Mononuclear cell (primary cell): ENCODE measurements at places on chromosomes 2 and 18. TPM values are rescaled to one million over a fixed set of nuclear protein-coding genes. Genes with fewer than 3 reads are reported as not detected.

The SLC23A3 gene
- total RNA-seq, result 0.31 TPM

The BMP10 gene
- not detected for total RNA-seq

The MOCOS gene
- total RNA-seq, result under 0.01 TPM

The AQP12B gene
- not detected for total RNA-seq
